Aorta (tissue), 5 donors: ENCODE measurements at places on chromosomes 4 and X.

- DNase-seq = no peak
These were observed 541.4 kb downstream of the TLL1 start for GRCh38 chr4:166414431-166414830.

DNA sequence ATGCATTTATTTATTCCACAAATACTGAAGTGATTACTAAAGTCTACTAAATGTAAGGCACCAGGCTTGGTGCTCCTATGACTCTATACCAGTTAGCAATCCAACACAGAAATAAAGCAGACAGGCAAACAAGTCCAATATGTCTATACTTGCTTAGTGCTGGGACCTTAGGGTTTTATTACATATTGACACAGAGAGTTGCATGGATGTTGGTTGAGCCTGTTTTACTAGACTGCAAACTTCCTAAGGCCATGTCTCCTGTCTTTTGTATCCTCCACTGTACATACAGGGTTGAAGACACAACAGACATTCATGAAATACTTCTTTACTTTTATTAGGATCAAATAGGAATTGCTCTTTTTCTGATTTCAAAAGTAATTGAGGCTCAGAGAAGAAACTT, 69.0 kb downstream of the LNX1 start:
- no peak for DNase-seq

DNA sequence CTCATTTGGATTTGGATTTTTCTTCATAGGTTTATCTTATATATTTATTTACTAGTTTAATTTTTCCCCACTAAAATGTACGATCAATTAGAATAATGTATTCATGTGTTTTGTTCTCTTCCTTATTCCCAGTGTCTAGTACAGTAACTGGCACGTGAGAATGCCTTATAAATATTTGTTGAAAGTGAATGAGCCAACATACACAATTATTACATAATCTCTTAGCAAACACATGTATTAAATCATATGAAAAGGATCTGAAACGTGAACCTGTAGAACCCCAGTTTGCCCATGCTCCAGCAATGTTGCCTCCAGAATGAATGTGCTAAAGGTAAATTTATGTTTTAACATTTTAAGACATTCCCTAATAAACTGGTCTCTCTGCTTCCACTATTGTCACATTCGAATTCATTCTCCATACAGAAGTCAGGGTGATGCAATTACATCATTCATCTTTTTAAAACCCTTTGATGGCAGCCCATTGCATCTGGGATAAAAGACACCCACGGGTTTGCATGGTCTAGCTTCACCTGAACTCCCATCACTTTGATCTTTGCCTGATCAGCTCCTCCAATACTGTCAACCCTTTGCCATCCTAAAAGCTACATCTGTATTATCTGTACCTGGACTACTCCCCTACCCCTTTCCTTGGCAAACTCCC, 30.7 kb upstream of the AREG start:
- no peak for DNase-seq

- DNase-seq = no peak
These were observed 9.5 kb downstream of the SLAIN2 start for GRCh38 chr4:48350871-48351270.

GRCh38 chrX:18278449-18278848, 57.8 kb upstream of the BEND2 start:
- DNase-seq = no peak

DNA sequence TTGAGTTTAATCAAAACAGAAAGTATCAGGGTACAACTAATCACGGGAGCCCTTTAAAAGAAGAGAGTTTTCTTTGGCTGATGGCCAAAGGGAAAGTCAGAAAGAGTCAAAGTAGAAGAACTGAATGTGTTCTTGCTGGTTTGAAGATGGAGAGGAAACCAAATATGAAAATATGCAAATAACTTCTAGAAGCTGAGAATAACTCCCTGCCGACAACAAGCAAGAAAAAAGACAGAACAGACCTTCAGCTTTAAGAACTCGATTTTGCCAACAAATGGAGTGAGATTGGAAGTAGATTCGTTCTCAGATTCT, 903.8 kb downstream of the STIM2 start:
- DNase-seq = no peak

- DNase-seq = no peak
These were observed 23.0 kb upstream of the BCORL1 start for GRCh38 chrX:129959493-129959832.

DNA sequence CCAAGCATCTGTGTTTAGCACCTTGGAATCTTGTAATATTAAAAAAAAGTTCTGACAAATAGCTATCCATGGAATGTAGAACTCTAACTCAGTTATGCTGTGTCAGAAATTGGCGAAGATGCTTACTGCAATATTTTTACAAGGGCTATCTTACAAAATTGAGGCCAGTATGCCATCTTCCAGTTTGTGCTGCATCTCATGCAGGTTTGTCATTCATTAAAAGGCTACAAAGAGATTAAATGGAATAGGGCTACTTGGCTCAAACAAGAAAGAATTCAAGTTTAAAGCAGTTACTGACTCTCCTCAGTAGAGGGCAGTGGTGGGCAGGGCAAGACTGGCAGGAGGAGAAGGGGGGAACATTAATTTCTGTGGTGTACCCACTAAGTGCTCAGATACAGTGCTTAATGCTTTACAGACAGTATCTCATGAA, 66.5 kb downstream of the SHROOM4 start:
- DNase-seq = no peak

DNA sequence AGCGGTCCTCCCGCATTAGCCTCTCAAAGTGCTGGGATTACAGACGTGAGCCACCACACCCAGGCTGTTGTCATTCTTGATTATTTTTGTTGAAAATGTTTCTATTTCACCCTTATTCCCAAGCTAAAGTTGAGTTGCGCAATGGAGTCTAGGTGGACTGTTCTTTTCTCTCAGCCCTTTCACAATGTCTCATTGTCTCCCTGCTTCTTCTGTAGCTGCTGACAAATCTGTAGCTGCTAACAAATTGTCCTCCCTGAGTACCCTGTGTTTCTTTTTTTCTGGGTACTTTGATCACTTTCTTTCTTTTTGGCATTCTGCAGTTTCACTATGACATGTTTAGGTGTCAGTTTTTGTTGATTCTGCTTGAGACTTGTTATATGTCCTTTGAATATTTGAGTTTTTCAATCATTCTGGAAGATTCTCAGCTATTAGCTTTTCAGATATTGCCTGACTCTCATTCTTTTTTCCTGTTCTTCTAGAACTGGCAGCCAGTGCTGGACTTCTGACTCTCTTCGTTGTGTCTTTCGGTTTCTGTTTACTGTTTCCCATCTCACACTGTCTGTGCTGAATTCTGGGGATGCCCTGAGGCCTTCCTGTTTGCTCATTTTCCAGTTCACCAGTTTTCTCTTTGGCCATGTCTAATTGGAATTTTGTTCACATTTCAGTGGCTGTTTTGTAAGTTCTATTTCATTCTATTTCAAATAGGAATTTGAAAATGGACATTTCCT, 6.6 kb downstream of the ABCD1 start:
- peak; percentile 22 for DNase-seq

DNA sequence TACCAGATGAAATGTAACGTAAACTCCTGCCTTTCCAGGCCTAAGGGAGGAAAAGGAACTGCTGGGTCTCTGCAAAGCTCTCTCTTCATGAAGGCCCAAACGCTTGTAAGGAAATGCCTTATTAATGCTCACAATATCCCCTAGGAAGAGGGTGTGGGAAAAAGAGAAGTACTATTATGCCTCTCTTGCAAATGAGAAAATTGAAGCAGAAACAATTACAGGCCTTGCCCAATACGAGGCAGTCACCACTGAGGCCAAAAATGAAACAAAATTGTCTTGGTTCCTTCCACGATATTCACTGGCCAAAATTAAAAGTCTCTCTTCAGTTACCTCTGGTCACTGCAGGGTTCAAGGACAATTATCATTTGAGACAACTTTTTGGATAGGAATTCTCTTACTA, 3.2 kb downstream of the SCARB2 start:
- DNase-seq = no peak

GRCh38 chr4:17038510-17039176, 140.2 kb upstream of the LDB2 start:
- no peak for DNase-seq

- DNase-seq = no peak
These were observed 140.2 kb upstream of the TBL1X start for GRCh38 chrX:9324676-9325075.

- DNase-seq = no peak
These were observed 31.7 kb downstream of the BBS12 start for GRCh38 chr4:122764071-122764820.

- DNase-seq = no peak
These were observed 641.9 kb downstream of the NLGN4X start for GRCh38 chrX:5586726-5587125.

- DNase-seq = no peak
These were observed 19.9 kb downstream of the MAGEB17 start for GRCh38 chrX:16187024-16187760.

DNA sequence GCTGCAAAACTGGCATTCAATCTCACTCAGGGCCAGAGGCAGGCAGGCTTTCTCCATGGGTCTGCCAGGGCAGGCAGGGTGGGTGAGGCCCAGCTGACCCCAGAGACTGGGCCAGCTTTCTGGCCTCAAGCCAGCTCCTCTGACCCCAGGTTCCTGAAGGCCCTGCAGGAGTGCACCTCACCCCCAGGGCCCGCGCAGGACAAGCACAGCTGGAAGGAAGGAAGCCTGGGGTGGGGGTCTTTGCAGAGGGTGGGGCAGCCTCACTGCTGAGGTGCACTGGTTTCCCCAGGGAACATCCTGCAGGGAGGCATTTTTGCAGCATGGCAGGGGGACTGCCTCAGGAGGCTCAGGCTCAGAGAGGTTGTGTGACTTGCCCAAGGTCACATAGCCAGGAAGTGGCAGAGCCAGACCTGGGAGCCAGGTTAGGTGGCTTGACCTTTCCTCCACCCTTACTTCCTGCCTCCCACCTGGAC, 31.5 kb upstream of the AFAP1 start:
- no peak for DNase-seq

DNA sequence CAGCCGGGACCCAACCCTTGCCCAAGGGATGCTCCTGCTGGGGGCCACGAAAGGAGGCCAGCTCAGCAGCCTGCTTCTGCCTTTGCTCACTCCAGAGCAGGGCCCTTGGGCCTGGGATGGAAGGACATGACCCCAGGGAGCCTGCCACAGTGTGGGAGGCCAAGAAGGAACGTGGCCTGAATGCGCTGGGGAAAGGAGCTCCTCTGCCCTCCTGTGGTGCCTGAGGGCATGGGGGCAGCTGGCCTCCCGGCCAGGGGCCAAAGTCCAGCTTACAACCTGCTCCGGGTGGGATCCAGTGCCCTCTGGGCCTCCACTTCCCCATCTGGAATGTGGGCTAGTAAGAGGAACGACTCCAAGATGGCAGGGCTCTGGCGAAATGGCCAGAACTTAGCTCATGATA, 2.0 kb upstream of the ATP2B3 start:
- DNase-seq = no peak

- DNase-seq = no peak
These were observed 58.2 kb downstream of the PPM1K start for GRCh38 chr4:88226143-88226542.

- DNase-seq = no peak
These were observed 15.7 kb upstream of the DUSP9 start for GRCh38 chrX:153631346-153631745.

DNA sequence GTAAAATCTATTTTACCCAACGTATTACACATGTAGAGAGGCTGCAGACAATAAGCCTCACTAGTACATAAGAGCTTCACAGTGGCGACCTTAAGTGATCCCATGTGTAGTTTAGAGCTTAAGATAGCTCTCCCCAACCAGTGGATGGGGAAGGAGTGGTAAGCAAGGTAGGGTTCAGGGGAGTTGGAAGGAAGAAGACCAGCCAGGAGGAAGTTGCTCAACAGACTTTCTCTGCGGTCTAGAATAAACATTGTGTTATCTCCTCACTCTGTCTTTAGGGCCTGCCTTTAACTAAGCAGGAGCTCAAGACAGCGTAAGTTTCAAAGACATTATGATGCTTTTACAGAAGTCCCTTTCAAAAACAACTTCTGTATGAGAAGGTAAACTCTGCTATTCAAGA, 16.8 kb downstream of the MEPE start:
- DNase-seq = no peak

- no peak for DNase-seq
These were observed 1.1 kb downstream of the SLC9B2 start for GRCh38 chr4:103075435-103075893.

DNA sequence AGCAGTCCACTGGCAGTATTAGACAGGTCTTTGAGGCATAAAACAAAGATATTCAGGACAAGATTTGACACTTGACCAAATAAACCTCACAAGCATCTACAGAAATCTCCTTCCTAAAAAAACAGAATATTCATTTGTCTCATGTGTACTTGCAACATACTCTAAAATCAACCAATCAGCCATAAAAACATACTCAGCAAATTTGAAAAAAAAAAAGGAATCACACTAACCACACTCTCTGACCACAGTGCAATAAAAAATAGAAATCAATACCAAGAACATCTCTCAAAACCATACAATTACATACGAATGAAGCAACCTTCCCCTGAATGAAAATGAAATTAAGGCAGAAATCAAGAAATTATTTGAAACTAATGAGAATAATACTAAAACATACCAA, 591.3 kb downstream of the FAM133A start:
- no peak for DNase-seq

DNA sequence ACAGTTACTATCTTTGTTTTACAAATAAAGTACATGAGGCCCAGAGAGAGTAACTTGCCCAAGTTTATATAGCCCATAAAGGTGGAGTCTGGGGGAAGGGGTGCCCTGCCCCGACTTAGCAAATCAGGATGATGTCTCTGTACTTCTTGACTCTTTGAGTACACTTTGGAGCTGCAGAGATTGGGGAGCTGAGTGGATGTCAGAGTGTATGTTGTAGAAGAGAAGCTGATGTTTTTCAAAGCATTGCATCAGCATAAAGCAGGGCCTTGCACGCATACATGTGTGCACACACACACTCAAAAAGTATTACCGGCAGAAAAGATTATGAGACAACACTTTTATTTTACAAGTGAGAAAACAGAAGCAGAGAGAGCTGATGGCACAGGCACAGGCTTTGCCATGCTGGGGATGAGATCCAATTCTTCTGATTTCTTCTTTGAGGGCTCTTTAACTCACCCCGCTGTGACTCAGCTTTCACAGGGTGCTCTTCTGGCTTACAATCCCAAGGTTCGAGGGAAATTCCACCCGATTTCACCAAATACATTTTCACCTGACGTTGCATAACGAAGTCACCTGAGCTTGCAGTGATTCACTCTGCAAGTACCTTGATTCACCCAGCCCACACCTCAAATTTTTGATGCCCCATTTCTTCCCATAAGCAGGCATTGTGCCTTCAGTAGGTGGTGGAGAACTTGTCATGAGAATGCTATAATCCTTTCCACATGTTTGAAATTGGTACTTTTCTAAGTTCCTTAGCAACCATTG, 292.8 kb upstream of the BOD1L1 start:
- DNase-seq = no peak
